SJCRH30 (cell line): ENCODE measurements at places on chromosomes 3 and 15.

GRCh38 chr3:113557374-113557773 lies 25.0 kb downstream of the SIDT1 start:
- DNase-seq, result no peak

GRCh38 chr3:112508860-112509259 lies 9.6 kb upstream of the BTLA start:
- DNase-seq, result no peak

DNA sequence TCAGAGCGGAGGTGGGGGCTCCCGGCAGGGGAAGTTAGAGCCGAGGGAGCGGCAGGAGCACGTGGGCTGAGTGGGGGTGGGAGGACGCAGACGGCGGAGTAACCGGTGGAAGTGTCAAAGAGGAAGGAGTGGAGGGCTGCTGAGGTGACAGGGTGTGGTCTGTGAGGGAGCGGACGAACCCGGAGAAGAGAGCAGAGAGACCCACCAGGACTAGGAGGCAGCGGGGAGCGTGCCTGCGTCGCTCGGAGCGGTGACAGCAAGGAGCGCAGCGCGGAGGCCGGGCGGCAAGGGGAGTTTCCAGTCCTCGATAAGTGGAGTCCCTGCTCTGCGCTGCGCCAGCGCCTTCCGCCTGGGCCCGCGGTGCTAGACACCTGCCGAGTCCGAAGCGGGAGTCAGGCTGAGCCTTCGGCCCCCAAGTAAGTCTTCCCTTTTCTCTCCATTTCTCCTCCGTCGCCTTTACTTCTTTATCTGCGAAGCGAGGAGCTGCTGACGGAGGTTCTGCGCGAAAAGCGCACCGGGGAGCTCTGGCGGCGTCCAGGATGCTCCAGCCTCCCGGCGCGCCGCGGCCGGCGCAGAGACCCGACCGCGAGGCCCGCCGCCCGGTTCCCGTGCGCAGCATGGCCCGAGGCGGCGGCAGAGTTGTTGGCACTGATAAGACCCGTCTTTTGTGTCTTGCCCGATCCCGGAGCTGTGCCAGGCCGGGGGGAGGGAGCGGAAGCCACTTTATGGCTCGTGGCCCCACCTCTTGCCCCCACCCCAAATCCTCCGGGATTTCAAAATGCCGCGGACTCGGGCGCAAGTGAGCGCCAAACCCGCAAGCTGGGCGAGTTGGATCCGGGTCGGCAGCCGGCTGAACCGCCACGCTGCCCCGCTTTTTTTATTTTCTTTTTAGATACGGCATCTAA lies 533.0 kb upstream of the SEMA6D start:
- no peak for DNase-seq

DNA sequence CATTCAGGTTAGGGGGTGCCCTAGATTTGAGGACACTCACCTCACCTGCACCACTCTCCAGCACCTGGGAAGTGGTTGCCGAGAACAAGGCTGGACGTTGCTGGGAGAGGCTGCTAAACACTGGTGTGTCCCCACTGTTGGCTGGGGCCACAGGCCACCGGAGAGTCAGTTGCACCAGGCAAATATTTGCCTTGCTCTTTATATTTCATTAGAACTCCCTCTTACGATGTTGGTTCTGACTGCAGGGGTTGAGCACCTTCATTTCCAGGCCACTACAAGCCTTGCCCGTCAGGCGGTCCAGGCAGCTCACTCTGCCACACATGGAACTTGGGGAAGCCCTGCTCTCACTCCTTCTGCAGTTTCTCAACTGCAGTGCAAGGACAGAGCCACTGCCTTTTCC lies 30.7 kb downstream of the HCN4 start:
- DNase-seq, result no peak

GRCh38 chr3:171491361-171491760 lies 31.2 kb upstream of the TNIK start:
- DNase-seq, result no peak

- DNase-seq, result no peak
These were observed 20.1 kb upstream of the NR2C2 start for GRCh38 chr3:14927308-14927707.

DNA sequence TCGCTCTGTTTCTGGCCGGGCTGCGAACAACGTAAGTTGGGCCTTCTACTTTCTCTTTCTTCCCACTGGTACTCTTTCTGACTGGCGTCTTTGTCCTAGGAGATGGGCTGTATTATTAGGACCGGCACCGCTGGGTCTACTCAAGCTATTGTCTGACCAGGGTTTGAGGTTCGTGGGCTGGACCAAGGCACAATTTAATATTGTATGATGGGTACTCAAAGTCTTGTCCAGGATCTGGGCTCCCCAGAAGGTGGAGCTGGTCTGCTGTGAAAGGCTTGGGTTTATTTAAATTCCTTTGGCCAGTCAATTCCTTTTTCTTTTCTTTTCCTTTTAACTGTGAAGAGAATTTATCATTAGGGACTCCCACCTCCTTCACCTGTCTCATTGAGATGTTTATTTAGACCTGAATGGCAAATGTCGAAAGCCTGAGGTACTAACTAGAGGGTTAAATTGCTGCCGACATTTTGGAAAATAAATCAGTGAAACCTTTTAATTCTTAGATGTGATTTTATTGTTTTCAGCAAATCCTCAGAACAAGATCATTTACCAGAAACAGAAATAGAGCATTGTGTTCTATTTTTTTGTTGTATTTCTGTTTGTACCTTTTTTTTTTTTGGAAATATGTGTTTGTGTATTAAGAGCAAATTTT lies 410 bp downstream of the LRRC49 start:
- DNase-seq, result peak; percentile 59

DNA sequence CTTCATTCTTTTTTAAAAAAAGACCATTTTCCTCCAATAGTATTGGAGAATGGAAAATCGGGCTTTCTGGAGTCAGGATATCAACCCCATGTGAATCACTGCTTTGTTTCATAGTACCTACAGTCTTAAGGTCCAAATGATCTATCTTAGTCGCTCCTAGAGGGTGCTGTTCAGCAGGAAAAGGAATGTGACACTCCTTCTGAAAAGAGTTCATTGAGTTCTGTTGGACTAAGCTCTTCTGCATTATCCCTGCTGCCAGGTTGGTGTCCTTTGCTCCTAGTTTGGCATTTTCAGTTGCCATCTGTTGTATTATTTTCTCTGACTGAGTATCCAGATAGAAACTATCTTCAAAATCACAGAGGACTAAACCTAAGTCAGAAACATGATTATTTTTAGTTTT lies 57.2 kb downstream of the POLQ start:
- no peak for DNase-seq

DNA sequence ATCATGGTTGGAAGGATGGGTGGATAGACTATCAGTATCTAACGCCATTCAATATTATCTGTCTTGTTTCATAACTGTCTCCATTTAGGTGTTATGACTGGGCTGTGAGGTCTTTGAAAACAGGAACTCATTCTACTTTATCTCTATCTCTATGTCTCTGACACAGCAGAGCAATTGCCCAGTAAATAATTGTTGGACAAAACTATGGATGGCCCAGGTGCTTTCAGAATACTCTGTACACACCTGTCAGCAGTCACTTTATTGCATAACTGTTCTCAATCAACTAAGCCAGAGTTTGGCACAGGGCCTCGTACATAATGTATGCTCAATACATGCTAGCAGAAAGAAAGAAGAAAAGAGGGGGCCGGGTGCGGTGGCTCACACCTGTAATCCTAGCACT lies 210.3 kb downstream of the OPA1 start:
- no peak for DNase-seq
